Fibroblast of skin of right quadriceps (primary cell): ENCODE measurements at places on chromosomes 6 and 20.

GRCh38 chr6:158262755-158263154, 49.5 kb upstream of the TULP4 start:
- no peak for DNase-seq

- DNase-seq = no peak
These were observed 148.8 kb upstream of the EPHA7 start for GRCh38 chr6:93568169-93568568.

- peak; percentile 79 for DNase-seq
These were observed 6.1 kb upstream of the PKIG start for GRCh38 chr20:44576297-44576696.

- no peak for DNase-seq
These were observed 94.5 kb downstream of the SIM1 start for GRCh38 chr6:100370265-100370664.

- DNase-seq = no peak
These were observed 52.9 kb upstream of the PMEPA1 start for GRCh38 chr20:57762531-57763234.

GRCh38 chr20:47620808-47621805, 119.4 kb downstream of the NCOA3 start:
- peak; percentile 64 for DNase-seq

GRCh38 chr6:17884498-17885478, 102.6 kb downstream of the KIF13A start:
- DNase-seq = no peak

DNA sequence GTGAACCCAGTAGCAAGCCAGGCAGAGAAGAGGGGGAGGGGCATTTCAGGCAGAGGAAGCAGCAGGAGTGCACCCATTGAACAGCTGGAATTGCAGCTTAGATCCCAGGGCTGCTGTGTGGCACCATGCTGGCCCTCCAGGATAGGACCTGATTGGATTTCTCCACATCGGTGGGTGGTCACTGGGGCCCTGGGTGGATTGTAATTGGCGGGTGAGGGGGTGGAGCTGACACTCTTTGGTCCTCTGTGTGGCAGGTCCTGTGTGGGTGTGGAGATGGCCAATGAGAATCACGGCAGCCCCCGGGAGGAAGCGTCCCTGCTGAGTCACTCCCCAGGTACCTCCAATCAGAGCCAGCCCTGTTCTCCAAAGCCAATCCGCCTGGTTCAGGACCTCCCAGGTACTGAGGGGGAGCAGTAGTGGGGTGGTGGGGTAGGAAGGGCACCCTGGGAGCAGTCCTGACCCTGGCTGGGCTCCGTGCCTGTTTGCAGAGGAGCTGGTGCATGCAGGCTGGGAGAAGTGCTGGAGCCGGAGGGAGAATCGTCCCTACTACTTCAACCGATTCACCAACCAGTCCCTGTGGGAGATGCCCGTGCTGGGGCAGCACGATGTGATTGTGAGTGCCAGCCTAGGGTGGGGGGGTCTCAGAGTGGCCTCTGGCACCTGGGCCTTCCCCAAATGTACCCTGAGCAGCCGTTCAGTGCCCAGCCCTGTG, 4.4 kb downstream of the PCIF1 start:
- DNase-seq = no peak

DNA sequence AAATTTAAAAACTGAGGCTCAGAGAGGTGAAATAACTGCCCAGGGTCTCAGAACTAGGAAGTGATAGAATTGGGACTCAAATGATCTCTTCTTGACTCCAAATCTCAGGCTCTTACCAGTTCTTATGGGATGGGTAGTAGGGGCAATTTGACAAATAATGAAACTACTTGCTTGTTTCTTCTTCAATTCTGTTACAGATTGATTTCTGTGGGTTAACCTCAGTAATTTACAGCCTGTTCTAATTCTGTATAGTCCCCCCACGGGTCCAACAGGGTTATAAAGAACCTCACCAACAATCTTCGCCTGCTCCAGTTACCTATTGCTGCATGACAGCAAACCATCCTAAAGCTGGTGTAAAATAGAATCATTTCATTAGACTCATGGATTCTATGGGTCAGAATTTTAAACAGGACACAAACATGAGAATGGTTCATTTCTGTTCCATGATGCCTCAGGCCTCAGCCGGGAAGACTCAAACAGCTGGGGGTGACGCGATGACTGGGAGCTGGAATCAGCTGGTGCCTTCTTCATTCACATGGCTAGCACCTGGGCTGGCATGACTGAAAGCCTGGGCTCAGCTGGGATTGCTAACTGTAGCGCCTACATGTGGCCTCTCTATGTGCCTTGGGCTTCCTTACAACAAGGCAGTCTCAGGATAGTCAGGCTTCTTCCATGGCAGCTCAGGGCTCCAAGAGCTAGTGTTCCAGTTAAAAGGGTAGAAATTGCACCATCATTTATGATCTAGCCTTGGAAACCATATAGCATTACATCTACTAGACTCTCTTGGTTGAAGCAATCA, 6.6 kb upstream of the WFDC2 start:
- DNase-seq = no peak
